ENCODE measurements at places on chromosomes 6 and 20.

GRCh38 chr20:10040070-10040975 lies 5.5 kb downstream of the ANKEF1 start:
- no peak for DNase-seq

- no peak for DNase-seq
Observed at GRCh38 chr20:37668166-37668565, 25.7 kb upstream of the CTNNBL1 start.

DNA sequence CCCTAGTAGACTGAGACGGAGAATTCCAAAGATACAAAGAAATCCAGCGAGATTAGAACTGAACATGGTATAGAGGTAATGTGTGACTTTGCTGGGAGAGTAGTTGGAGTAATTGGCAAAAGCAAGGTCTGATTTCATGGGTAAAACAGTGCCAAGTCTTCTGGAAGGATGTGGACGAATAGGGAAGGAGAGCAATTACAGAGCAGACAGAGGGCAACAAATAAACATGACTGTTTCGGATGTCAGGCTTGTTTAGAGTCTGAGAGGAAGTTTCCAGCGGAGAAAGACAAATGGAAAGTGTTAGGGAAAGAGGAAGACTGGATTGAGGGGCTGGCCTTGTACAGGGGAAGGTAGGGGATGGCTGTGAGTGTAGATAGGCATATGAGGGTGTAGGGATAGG lies 282.2 kb upstream of the PRND start:
- DNase-seq, result no peak

- no peak for DNase-seq
Observed at GRCh38 chr6:73314577-73315492, 39.2 kb downstream of the DPPA5 start.

DNA sequence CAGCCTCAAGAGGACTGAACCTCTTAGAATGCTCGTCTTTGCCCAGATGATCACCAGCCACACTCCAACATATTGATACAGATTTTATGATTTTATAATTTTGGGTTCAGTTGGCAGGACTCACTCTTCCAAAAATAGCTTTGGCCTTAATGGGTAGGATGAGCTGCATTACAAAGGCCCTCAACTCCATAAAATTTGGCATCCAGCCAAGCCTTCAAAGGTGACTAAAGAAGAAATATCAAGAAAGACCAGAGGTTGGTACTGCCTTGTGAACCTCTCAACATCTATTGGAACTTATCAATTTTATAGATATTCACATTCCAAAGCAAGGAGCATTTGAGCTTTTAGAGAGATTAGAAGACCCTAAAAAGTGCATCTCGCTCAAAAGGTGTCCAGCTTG lies 48.4 kb upstream of the SNAP25 start:
- no peak for DNase-seq

DNA sequence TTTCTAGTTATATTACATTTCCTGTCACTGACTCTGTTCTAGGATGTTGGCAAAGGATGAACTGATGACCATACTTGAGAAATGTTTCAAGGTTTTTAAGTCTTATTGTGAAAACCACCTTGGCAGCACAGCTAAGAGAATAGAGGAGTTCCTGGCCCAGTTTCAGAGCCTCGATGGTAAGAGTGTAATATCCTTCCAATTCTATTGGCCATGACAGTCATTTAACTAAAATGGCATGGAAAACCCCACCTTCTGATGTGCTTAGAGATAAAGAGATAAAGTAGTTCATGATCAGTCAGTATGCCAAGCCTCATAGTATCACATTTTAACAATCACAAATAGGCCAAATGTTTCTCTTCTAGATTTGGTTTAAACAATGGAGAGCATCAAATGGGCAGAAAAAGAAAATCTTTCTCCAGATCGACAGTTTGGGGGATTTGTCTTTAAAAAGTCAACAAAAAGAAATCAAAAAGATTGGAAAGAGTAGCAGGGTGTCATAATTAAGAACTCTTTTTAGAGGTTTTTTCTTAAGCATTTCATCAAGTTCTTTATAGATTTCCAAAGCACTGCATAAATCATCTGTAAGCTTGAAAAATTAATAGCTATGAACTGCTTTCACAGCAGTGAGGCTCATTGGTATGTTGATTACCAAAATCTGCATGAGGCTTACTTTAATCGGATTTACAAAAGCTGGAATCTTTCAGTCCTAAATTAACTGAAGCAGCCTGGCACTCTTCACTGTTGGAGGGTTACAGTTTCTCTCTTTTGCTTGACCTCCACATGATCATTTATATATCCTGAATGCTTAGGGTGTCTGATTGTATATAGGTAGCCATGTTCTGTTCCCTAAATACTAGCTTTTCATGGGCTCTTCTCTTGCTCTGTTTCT lies 48.7 kb downstream of the AKIRIN2 start:
- DNase-seq, result no peak

DNA sequence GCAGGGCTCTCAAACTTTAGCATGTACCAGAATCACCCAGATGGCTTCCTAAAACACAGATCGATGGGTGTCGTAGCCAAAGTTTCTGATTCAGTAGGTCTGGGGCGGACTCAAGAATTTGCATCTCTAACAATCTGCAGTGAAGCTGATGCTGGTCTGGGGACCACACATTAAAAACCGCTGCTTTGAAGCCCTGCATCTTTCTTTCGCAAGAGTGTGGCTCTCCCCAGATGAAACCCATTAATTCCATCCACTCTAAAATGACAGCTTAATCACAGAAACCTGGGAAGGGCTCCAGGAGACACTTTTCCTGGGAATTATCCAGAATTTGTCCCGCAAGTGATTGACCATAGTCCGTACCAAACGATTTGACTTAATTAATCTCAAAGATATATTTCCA lies 319.8 kb upstream of the PLCB4 start:
- no peak for DNase-seq

GRCh38 chr6:89198235-89198634 lies 18.9 kb downstream of the GABRR1 start:
- DNase-seq, result no peak

DNA sequence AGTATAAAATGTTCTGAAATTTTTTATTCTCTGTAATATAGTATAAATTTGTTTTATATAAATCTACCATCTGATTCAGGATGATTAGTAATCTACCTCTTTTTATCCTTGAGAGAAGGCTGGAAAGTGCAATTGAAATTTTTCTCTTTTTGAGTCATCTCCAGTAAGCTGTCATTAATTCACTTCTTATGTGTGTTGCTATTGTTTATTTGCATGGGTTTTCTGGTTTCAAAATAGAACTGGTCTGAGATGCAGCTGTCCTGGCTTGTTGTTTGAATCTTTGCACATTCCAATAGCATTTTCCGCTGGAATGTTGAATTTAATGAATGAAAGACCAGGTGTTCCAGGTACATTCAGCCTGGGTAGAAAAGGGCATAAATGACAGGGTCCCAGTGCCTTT lies 24.3 kb upstream of the TAB2 start:
- no peak for DNase-seq

- peak; percentile 60 for DNase-seq
Observed at GRCh38 chr20:62030834-62031434, 34.7 kb downstream of the TAF4 start.

DNA sequence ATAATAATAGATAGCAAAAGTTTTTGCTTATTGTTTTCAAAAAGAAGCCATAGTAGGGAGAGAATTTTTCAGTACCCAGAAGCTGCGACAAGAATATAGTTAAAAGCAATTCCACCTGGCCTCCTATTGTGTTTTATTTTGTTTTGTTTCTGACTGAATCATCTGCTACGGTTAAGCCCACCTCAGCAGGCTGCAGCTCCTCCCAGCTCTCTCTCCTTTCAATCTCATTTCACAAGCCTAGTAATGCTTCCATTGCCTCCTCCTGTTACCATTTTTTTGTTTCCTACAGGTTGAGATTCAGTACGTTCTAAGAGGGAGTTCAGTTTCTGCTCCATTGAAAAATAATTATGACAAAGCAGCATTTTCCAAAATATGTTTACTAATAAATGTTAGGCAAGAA lies 77.9 kb downstream of the PCSK2 start:
- DNase-seq, result no peak

- no peak for DNase-seq
Observed at GRCh38 chr6:166618251-166618650, 8.8 kb downstream of the RPS6KA2 start.

DNA sequence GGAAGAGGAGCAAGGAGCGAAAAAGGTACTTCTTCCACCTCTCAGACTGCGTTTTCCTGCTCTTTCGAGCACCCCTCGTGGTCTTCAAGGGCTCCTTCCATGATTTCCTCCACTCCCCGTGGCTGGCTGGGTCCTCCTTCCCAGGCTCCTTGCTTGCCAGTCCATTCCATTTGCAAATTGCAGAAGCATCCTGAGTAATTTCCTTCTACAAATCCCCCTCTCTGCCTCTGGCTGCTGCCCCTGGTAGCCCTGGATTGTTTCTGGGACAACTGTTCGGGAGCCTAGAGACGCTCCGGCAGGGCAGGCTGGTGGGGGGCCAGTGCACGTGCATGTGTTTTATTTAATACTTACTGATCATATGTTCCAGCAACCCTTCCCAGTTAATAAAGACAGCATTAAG lies 173.1 kb downstream of the ZMYND8 start:
- no peak for DNase-seq

DNA sequence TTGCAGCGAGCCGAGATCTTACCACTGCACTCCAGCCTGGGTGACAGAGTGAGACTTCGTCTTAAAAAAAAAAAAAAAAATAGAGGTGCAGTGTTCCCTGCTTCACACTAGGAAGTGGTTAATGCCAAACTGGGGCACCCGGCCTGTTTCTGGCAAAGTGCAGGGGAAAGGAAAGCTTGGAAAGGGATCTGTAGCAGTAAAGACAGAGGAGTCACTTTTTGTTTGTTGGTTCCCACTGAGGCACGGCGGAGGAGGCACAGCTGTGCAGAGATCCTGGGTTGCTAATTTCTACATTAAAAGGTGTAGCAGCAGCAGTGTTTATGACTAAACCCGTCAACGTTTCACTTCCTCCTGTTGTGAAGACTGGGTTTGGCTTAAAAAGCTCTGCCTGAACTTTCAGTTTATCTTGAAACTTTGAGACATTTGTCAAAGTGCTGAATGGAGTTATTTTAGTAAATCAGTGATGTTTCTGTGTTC lies 125.6 kb downstream of the CARMIL1 start:
- peak; percentile 49 for DNase-seq

DNA sequence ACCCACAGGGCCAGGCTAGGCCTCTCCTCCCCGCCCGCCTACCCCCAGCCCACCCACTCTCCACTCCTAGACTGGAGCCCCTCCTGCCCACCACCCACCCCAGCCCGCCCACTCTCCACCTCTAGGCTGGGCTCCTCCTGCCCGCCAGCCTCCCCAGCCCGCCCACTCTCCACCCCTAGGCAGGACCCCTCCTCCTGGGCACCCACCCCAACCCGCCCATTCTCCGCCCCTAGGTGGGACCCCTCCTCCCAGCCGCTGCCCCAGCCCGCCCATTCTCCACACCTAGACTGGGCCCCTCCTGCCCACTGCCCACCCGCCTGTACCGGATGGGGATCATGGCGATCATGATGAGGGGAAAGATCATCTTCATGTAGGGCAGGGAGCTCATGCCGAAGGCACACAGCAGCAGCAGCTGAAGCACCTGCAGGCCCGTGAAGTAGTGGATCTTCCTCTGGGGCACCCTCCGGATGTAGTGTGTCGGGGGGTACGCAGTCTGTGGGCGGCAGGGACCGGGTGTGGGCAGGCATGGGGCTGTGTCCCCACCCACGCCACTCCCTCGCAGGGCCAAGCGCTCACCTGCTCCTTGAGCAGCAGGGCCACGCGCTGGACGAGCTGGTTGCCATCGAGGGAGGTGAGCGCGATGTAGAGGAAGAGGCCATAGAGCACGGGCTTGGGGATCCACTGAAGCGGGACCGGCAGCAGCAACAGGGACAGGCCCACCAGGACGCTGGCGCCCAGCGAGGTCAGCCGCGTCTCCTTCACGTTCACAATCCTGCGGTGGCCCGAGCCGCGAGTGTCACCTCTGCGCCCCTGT lies 10.8 kb downstream of the SLC4A11 start:
- DNase-seq, result no peak

DNA sequence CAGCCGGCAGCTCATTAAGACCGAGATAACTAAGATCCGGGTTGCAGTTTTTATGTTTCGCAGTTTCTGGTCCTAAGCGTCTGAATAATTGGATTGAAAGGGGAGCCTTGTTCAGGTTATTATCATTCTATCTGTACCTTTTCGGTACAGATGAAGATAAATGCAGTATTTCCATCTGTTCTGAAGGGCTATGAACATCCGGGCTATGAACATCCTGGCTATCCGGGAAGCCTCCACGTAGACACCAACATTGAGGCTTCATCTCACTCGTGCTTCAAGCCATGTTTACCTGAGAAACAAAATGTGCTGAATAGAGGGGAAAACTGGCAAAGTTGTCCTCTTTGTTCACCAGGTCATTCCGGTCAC lies 399 bp upstream of the REPS1 start:
- DNase-seq, result no peak

DNA sequence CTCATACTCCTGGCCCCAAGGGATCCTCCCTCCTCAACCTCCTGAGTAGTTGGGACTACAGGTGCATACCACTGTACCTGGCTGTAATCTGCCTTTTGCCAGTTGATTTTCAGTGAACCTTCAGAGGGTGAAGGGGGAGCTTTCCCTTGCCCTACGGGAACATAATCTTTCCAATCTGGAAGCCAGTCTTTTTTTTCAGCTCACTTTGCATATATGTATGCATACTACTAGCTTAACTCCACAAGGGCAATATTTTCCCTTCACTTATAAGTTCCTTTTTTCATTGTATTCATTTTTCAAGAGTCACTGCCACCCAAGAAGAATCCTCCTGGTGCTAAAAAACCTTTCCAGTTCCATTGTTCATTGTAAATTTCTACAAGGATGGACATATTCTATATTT lies 53.4 kb upstream of the GCM1 start:
- DNase-seq, result no peak

Measured in CD4-positive, alpha-beta T cell treated with Interleukin-6 at 100 ng/mL for 8 hours (primary cell).